ENCODE measurements at places on chromosomes 4 and X. TPM values are rescaled to one million over a fixed set of nuclear protein-coding genes. Genes with fewer than 3 reads are reported as not detected.

GRCh38 chr4:128565565-128566186 lies 243.8 kb upstream of the JADE1 start:
- no peak for DNase-seq

DNA sequence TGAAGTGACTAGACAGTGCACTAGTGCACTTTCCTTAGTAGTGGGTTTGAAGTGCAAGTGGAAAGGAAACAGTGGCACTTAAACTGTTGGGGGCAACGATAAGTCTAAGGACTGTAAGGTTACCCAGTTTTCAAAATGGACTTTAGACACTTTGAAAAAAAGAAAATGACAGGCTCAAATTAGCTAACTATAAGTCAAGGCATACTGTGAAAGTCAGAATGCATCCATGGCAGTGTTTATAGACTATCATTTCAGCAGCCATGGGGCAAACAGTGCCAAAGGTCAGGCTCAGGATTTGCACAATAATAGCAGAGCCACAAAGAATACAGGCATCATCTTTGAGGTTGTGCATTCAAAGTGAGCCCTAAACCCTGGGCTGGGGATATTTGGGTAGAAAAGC lies 104.4 kb downstream of the CXCL13 start:
- no peak for DNase-seq

- DNase-seq: no peak
Measured at GRCh38 chr4:143348233-143349077, 11.8 kb downstream of the GAB1 start.

- DNase-seq: no peak
Measured at GRCh38 chrX:12241026-12241425, 102.8 kb downstream of the FRMPD4 start.

DNA sequence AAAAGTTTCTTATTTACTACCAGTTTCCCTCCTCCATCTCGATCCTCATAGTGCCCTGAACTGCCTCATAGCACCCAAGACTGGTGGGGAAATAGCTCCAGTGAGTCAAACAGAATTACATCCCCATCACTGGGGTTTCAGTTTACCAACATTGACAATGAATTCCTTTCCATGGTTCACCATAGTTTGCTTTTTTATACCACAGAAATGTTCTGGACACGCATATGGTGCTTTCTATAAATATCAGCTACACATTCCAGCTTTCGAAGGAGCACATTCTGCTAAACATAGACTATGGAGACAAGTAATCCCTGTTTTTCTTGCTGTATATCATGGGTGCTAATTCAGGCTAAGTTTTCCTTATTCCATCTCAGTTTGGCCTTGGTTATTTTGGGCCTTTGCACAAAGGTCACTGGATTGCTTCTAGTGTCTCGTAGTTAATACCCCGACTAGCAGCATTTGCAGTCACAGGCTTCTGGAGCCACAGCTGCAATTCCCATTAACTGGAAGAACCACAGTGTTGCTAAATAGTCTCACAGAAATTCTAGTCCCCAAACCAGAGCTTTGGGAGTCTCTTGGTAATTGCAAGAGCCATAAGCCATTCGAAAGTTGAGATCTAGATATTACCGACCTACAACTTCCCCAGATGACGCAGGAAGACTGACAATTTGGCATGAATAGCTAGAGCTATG lies 53.4 kb upstream of the TRPC3 start:
- DNase-seq: no peak

GRCh38 chr4:33566649-33567048 lies 2677.7 kb downstream of the ARAP2 start:
- no peak for DNase-seq

- DNase-seq: no peak
Measured at GRCh38 chrX:373641-374471, 12.9 kb downstream of the PPP2R3B start.

GRCh38 chrX:50100188-50100587 lies 100.6 kb downstream of the AKAP4 start:
- DNase-seq: no peak

GRCh38 chr4:76607846-76608245 lies 172.8 kb downstream of the SHROOM3 start:
- no peak for DNase-seq

DNA sequence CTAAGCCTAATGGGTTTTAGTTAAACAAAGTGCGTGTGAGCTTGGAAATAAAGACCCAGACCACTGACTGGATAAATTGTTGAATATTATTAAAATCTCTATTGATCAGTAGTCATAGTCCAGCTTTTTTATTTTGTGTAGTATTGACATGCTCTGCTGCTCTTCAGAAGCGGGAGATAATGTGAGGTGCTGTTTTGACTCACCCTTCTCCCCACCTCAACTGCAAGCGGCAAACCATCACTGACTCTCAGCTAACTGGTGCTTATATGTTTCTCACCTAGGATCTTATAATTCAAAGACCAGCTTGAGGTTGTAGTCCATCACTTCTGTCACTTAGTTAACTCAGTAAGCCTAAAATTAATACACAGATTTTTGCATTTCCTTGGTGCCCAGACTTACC lies 72.2 kb downstream of the COMMD8 start:
- DNase-seq: no peak

DNA sequence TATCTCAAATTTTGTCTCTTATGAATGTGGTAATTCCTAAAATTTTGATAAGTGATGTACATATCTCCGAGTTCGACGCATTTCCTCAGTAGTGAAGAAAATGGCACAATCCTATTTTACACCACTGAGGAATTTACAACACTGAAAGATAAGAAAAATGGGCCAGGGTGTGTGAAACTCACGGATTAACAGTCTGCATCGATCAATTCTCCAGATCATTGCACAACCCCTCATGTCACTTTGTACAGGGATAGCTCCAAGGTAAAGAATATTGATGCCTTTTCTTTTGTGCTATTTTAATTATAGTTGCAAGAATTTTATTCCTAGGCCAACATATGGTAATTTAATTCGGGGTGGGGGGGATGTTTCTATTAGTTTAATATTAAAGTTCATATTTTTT lies 268.7 kb upstream of the VCX3A start:
- no peak for DNase-seq

DNA sequence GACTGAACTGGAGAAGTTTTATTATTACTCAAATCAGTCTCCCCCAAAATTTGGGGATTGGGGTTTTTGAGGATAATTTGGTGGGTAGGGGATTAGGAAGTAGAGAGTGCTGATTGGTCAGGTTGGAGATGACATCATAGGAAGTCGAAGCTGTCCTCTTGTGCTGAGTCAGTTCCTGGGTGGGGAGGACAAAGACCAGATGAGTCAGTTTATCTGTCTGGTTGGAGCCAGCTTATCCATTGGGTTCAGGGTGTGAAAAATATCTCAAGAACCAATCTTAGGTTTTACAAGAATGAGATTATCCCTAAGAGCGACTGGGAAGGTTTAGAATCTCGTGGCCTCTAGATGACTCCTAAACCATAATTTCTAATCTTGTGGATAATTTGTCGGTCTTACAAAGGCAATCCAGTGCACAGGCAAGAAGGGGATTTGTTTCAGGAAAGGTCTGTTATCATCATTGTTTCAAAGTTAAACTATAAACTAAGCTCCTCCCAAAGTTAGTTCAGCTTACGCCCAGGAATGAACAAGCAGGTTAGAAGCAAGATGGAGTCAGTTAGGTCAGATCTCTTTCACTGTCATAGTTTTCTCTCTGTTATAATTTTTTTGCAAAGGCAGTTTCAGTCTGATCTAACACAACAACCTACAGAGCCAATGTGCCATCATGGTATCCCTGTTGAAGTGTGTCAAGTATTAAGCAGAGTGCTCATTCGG lies 274.5 kb downstream of the SLC7A11 start:
- no peak for DNase-seq

GRCh38 chr4:74319470-74319869 lies 11.2 kb downstream of the EPGN start:
- peak; percentile 17 for DNase-seq

- DNase-seq: no peak
Measured at GRCh38 chr4:76194325-76194724, 19.3 kb downstream of the SCARB2 start.

- no peak for DNase-seq
Measured at GRCh38 chr4:99816545-99817308, at the start of gene DAPP1. DAPP1 (plus strand) TSS chr4:99816827; CDS start chr4:99816914, 87 bp downstream.

- DNase-seq: no peak
Measured at GRCh38 chr4:30538794-30539193, 181.4 kb upstream of the PCDH7 start.

DNA sequence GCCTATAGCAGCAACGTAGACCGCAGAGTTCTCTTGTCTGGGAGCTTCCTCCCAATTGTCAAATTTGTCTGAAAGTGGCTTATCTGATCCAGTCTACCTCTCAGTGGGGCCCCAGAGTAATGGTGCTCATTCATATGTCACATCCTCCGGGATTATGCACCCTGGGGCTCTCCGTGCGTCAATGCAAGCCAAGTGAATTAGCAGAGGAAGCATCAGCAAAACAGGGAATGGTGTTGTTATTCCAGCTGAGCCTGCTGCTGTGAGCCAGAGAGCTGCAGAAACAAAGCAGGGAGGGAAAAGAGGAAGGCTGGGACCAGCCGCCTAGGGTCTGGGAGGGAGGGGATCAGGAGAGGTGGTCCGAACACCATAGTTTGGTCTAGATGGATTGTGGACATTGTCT lies 95.2 kb downstream of the CLNK start:
- DNase-seq: no peak

DNA sequence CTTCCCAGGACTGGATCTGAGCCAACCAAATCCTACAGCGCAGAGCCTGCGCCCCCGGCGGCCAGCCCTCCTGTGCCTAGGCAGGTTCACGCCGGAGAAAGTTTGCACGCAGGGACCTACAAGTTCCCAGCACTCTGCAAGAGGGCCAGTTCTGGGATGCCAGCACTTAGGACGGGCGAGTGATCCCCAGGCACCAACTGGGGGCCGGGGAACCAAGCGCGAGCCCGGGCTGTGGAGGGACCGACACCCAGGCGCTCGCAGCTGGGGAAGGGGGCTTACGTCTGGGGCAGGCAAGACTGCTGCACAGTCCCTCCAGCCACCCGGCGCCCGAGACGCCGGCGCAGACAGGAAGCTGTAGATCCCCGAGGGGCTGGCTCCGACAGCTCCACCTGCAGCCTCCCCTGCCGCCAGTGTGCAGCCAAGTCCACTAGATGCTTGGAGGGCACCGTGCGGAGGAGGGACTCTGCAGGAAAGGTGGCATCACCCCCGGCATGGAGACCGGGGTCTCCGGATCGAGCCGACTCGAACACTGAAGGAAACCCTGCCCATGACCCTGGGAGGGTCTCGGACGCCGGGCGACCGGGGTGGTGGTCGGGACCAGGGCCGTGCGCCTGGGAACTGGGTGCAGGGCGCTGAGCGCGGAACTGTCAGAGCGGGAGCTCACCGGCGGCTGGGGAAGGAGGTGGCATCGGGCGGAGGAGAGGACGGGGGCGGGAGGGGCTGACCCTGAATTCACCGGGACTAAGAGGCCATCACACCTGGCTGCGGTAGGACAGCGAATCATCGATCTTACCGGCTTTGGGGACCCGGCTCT lies 566 bp downstream of the CORIN start:
- peak; percentile 68 for DNase-seq

DNA sequence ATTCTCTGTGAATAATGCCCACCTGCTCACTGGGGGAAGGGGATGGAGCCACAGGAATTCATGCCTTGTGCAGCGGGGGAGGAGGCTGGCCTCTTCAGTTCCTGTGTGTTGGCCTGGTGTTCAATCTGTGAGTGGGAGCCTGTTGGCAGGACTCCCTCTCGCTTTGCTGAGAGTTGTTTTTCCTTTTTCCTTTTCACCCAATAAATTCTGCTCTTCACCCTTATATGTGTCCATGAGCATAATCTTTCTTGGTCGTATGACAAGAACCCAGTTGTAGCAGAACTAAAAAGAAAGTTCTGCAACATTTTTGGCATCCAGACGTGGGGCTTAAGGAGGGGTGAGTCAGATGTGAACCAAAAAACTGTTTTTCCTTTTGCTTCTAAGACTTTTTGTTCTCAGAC lies 235.2 kb upstream of the HDX start:
- DNase-seq: no peak

GRCh38 chr4:123345137-123345934 lies 51.3 kb upstream of the SPRY1 start:
- no peak for DNase-seq

DNA sequence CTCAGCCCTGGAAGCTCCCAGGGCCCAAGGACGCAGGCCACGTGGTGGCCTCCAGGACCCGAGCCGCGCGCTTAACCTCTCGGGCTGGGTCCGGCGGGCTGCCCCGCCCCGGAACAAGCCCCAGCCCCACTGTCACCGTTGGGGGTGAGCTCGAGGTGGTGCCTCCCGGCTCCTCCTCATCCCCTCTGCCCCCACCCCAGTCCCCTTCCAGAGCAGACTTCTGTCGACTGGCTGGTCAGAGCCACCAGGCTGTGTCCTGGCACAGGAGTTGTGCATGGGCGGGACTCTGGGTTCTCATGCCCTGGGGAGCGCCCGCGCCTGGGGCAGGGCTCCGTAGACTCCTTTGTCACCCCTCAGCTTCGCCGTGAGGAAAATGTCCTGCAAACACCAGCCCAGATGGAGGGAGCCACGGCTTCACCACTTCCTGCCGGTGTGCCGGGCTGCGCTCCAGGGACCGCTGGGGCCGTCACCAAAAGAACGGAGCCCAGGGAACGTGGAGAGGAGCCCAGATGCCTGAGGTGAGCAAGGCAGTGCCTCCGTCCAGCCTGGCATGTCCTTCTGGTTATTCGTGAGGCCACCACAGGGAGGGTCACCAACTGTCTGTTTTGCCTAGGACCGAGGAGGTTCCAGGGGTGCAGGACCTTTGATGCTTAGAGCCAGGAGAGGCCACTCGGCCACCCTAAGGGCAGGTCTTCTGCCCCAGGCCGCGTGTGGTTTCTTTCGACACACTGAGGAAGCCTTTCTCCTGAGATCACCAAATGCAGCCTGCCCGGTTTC lies 7.1 kb upstream of the RGS12 start:
- DNase-seq: peak; percentile 49

GRCh38 chr4:39030725-39031124 lies 1.5 kb downstream of the TMEM156 start:
- DNase-seq: no peak

GRCh38 chr4:38666766-38667084 lies 2.7 kb downstream of the KLF3 start:
- no peak for DNase-seq

ESX1 gene
- not detected for total RNA-seq

FAM9C gene
- total RNA-seq: 0.38 TPM

FAM53A gene
- 0.49 TPM for total RNA-seq

PRDM5 gene
- total RNA-seq: 7.4 TPM

TMEM156 gene
- total RNA-seq: not detected

DMD gene
- total RNA-seq: 116 TPM

DRD5 gene
- total RNA-seq: not detected

MTMR8 gene
- total RNA-seq: 0.41 TPM

UGT2B7 gene
- not detected for total RNA-seq

MAGEA2 gene
- total RNA-seq: not detected

IL15 gene
- 1.6 TPM for total RNA-seq
